ENCODE measurements at places on chromosomes 6 and 20. TPM values are rescaled to one million over a fixed set of nuclear protein-coding genes. Genes with fewer than 3 reads are reported as not detected.

The WFDC5 gene
- polyA plus RNA-seq, result not detected

DNA sequence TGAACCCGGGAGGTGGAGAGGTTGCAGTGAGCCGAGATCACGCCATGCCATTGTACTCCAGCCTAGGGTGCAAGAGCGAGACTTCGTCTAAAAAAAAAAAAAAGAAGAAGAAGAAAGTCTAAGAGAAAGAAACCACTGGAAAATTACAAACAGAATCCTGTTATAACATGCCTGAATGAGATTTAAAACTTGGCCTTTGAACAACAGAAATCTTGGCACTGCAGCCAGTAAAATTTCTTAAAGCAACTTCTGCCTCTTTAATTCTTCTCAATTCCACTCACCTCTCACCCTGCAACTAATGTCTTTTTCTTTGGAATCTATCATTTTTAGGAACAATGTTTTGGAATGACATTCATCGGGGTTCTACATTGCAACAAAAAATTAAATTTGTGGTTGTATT, 26.3 kb downstream of the PM20D2 start:
- DNase-seq, result no peak

DNA sequence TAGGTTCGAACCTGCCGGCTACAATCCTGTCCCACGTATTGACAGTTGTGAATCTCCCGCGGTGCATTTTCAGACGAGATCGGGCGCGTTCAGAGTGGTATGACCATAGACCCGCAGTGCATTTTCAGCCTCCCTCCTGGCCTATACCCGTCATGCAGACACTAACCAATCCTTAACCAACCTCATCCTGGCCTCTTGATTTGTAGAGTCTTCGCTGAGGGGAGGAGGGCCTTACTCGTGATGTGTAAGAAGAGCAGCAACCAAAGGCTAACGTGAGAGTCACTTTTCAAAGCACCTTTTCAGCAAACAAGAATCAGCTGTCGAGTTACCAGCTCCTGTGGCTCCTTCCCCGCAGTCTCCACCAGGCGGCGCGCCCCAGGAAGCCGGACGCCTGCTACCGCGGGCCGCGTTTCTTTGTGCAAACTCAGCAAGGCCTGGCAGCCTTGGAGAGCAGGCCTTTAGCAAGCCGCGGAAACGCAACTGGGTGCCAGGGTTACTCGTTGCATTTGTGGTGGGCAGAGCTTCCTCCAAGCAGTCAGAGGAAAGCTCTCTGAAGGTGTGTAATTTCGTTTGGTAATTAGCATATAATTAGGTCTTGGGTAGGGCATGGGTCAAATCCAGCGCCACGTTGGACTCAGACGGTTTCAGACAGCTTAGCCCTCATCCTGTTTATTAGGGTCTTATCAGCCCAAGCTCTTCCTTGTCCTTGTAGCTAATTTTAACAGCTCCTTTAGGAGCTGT, 139.8 kb downstream of the OR2B2 start:
- peak; percentile 68 for DNase-seq

The ENPP5 gene
- 17.3 TPM for polyA plus RNA-seq

DNA sequence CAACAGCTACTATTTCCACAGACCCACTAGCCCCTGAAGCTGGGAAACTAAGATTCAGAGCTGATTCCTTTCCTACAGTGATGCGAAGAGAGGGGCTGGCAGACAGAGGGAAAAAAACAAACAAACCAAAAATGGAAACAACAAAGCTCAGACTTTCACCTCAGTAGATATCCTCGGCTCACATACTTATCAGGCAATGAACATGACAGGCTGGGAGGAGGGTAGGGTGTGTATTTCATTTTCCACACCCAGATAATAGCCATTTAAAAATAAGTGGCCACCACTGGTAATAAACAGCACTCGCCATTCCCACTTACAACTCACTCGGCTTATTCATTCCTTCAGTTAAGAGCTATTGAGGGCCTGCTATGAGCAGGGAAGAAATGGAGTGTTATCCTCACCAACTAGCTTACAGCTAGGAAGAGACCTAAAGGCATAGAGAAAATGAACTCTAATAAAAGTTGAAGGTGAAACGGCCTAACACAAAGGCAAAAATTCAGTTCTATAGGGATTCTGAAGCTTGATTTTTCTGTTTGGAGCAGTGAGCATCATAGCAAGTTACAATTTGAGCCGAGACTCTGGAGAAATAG, 32.0 kb upstream of the SPTLC3 start:
- DNase-seq, result no peak

The SLC2A4RG gene
- polyA plus RNA-seq, result 65.3 TPM

- DNase-seq, result no peak
These were observed 32.6 kb downstream of the CEP85L start for GRCh38 chr6:118618676-118619377.

- DNase-seq, result no peak
These were observed 66.8 kb downstream of the EPHA7 start for GRCh38 chr6:93352604-93353003.

DNA sequence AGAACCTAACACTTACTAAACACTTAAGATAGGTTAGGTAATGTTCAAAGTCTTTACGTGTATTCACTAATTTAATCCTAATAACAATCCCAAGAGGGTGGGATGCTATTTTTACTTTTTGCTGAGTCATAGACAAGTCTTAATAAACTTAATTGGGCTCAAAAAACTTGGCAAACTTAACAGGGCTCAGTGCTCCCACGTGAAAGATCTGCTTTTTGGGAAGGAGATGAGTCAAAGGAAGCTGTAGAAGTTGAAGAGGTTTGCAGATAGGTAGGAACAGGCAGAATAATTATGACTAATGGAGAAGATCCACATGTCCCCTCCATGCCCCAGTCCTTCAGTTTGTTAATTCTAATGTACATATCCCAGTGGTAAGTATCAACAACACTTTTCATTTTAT, 44.5 kb upstream of the STMND1 start:
- DNase-seq, result no peak

The CNR1 gene
- polyA plus RNA-seq, result 0.99 TPM

Data from left renal pelvis (tissue), 4 donors.